ENCODE measurements at places on chromosomes 3 and 15.

DNA sequence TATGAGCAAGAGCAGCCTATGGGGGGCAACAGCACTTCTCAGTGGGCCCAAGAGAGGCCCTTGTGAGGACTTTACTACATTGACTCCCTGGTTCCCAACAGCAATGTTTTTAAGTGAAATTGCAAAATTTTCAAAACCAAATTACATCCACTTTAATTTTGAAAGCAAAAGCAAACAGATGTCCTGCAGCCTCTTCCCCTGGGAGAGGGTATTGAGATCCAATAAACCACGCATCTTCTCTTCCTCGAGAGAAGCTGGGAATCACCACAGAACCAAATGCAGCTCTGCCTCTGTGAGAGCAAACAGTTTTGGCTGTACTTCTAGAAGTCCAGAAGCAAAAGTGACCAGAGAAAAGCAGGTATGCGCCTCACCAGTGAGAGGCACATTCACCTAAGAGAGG lies 25.2 kb downstream of the NMNAT3 start:
- DNase-seq: no peak

GRCh38 chr3:100537646-100538338 lies 45.4 kb downstream of the TMEM45A start:
- no peak for DNase-seq

- no peak for DNase-seq
Observed at GRCh38 chr15:39447346-39447745, 133.5 kb upstream of the THBS1 start.

GRCh38 chr3:88480822-88481221 lies 331.1 kb downstream of the C3orf38 start:
- DNase-seq: no peak

- no peak for DNase-seq
Observed at GRCh38 chr3:142916605-142917004, 27.7 kb upstream of the PCOLCE2 start.

- DNase-seq: no peak
Observed at GRCh38 chr3:163936543-163936942, 1141.8 kb downstream of the SI start.

DNA sequence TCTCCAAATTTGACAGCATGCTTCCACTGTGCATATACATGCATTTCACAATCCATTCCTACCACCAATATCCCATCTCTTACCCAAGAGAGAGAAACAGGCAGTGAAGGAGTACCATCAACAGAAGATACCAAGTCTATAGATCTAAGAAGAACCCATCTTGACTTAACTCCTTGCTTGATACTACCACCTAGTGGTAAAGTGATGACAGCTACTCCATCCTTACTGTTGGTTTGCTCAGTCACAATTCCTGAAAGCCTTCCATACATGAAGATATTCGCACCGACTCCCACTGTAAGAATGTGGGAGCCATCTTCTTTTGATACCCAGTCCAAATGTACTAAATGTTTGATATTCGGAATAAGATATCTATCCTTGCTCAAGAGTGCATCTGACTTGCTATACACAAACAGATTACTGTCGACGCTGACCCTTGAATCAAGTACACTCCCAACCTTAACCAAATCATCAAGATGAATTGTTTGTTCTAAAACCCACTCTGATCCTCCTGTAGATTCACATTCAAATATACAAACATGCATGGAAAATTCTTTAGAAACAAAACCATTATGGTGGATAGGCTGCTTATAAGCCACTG lies 123.1 kb downstream of the DMXL2 start:
- DNase-seq: peak; percentile 8

DNA sequence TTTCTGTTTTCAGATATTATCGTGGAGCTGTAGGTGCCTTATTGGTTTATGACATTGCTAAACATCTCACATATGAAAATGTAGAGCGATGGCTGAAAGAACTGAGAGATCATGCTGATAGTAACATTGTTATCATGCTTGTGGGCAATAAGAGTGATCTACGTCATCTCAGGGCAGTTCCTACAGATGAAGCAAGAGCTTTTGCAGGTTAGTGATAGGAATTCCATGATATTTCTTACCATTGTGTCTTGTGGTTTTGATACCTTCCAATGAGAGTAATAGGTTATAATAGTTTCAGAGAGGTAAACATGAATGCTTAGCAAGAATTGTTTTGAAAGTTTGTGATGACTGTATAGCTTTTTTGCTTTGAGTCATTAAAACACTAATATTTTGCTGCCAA lies 8.5 kb downstream of the RAB11A start:
- no peak for DNase-seq

DNA sequence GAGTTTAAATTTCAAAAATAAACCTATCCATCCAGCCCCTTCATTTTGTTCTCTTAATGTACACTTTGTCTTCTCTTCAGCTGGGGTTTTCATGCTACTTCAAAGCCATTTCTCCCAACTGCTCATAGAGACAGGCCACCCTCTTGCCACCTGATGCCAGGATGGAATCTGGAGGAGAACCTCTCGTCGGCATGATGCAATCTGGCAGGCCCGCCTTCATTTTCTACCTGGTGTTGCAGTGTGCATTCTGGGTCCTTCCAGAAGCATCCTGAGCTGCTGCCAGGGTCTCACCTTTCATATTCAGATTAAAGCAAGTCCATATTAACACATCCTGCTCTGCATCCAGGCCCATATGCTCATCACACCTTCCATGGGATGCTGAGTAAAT lies 60.8 kb downstream of the CTNNB1 start:
- no peak for DNase-seq

DNA sequence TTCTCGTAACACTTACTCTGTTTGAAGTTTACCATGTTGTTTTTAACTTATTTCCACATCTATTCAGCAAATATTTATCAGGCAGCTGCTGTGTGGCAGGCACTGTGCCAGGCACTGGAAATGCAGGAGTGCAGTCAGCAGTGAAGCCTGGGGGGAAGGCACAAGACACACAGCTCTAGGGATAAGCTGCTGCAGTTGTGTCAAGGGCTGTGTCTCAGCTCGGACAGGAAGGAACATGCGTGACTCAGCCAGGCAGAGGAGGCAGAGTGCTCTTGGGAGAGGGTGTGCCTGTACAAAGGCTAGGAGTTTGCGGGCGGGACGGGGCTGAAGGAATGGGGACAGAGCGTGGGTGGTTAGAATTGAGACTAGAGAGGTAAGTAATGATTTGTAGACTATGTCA lies 24.7 kb downstream of the LYSMD4 start:
- DNase-seq: no peak

- DNase-seq: no peak
Observed at GRCh38 chr3:27556887-27557286, 72.7 kb upstream of the SLC4A7 start.

DNA sequence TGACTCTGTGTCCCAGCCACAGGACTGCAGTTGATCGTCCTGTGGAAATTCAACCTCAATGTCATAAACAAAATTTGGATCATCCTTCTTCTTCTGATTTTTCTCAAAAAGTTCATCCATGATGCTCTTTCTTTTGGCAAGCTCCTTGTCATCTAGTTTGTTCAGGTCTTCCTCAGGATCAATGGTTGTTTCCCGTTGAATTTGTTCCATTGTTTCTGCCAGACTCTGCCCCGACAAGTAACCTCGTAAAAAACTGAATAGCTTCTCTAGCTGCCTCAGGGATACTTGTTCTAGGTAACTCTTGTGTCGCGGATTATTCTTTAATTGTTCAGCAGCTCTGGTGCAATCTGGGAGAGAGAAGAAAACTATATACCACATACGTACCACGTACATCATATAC lies 4.5 kb downstream of the CEP19 start:
- DNase-seq: no peak

DNA sequence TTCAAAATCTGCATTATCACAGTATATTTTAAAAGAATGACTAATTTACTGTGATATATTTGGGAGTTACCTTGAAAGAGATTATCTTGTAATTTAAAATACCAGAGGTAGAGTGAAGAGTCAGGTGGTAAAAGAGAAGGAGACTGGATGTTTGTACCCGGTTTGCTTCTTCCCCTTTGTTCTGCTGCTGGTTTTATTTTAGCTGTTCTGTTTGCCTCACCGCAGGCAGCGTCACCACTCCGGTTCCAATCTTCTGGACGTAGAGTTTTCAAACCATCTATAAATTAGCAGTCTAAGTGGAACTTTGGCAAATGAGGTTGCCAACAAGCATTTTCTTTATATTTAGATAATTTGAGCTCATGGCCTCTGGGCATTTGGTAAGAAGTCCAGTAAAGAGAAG lies 38.2 kb downstream of the PPARG start:
- DNase-seq: no peak

GRCh38 chr3:25354071-25354470 lies 74.0 kb upstream of the RARB start:
- DNase-seq: no peak

Data from brain pericyte (primary cell).